ENCODE measurements at places on chromosomes 5 and 9.

DNA sequence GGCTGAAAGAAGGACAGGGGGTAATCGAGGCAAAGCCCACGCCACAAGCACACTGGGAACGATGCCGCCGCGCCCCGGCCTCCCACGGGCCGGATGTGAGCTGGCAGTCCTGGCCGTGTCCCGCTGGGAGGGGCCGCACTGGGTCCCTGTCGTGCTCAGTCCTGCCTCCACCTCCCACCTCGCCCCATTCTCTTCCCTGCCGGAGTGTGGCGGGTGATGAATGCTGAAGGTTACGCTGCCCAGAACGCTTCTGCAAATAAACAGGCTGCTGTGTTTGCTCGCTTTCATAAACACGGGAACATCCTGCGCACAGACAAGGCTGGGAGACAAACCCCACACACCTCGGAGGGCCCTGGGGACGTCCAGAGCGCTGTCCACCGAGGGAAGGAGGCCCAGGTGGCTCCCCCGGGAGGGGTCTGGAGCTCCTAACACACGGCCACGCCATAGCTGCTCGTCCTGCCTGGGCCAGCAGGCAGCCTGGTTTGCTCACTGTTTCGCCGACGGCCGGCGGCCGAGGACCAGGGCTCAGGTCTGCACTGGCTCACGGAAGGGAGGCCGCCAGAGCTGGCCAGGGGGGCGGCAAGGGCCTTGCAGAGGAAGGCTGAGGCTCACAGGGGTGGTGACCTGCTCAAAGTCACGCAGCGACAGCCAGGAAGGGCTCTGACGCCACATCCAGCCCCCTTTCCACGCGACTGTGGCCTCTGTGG lies 2.3 kb downstream of the DNLZ start:
- peak; percentile 39 for DNase-seq

DNA sequence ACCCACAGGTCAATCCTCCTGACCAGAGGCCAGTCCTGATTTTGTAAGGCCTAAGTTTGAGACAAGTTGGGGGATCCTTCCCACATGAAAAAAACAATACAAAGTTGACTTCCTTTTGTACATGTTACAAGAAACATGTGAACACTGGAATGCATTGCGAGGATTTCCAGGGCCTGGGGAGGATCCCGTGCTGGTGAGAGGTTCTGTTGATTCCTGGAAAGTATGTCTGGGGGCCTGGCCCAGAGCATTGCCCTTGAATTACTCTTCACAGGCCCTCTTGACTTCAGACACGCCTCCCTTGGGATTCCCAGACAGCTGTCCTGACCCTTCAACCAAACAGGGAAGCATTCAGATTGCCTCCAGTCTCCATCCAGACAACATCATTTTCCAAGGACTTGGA lies 234.2 kb upstream of the IRX2 start:
- no peak for DNase-seq

DNA sequence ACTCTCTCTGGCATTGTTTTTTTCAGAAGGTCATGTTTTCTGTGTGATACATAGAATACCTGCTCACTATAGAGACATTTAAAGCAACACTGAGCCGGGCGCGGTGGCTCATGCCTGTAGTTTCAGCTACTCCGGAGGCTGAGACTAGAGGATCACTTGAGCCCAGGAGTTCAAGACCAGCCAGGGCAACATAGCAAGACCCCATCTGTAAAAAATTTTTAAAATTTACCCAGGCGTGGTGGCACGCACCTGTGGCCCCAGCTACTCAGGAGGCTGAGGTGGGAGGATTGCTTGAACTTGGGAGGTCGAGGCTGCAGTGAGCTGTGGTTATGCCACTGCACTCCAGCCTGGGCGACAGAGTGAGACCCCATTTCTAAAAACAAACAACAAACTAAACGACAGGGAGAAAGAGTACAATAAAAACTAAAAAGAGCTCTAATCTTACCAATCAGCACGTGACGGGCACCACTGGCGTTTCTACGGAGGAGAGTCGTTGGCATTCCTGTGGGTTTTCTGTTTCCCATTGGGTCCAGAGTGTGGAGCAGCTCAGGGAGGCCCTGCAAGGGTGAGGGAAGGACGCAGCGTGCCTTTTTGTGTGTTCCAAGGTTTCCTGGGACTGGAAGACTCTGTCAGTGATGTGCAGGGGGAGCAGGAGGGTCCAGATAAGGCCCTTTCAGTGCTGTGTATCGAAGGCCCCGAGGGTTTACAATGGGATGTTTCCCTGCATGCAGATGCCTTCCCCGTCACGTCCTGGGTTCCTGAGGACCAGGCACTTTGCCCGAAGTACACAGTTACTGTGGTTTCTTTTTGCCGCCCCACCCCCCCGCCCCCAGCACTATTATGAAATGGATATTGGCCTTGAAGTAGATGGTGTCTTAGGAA lies 7.2 kb upstream of the RNU6ATAC start:
- DNase-seq: peak; percentile 33

DNA sequence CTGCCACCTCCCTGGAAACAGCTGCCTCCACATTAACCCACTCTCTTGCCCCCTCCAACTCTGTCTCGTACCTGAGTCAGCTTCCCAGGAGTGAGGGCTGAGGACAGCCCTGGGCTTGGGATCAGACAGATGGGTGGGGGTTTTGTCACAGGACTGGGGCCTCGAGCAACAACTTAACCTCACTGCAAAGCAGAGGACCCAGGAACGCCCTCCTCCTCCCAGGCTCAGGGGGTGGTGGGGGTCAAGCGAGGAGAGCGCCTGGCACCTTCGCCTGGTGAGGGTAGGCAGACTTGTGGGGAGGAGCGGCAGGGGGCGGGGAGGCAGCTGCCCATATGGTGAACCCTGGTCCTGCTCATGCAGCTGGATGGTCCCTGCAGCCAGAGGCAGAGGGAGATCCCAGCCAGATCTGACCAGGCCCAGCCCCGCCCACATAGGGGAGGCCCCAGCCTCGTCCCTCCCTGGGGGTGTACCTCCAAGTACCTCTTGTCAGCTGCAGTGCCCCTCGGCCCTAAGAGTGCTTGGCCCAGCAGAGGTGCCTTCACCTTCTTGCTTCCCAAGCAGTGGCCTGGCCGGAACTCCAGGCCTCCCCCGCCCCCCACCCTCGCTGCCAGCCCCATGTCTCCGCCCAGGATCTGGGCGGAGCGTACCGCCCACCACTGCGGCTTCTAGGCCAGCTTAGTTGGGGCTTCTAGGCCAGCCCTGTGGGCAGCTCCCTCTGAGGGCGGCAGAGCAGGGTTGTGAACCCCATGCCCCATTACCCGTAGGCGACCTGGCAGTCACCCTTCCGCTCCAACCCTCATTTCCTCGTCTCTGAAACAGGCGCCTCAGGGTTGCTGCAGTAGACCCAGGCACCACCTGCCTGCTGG lies at the start of gene SARDH:
SARDH (minus strand) TSS at position 579 of the 866 bp plus-strand sequence. CDS start 4,179 bp downstream, outside the sequence.
- DNase-seq: peak; percentile 38

DNA sequence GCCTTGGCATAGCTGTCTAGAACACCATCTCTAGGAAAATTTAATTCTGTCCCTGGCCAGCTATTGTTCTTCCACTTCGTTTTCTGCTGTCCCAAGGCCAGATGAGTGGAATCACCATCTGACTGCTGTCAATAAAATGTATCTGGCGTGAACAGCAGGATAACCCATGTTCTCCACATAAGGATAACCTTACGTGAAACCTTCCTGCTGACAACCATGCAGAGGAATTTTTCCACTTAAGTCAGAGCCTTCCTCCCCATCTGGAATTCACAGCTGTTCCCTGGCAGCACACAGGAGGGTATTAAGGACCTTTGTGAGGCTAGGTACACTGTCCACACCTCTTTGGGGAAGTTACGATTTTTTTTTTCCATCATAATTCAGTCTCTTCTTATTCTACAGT lies 28.6 kb downstream of the RNF44 start:
- no peak for DNase-seq

DNA sequence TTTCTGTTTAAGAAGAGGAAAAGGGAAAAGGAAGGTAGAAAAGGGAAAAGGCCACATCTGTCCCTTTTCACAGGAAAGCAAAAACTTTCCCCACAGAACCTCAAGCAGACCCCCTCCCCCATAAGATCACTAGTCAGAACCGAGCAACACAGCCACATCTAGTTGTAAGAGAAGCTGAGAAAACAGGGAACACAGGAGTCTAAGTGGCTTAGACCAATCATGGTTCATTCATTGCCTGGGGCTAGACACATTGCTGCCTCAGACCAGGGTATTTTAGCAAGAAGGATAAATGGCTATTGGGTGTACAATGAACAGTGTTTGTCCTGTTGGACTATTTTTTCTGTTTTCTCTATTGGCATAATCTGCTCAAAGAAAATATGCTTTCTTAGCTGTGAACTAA lies 98.0 kb downstream of the ARL15 start:
- no peak for DNase-seq

DNA sequence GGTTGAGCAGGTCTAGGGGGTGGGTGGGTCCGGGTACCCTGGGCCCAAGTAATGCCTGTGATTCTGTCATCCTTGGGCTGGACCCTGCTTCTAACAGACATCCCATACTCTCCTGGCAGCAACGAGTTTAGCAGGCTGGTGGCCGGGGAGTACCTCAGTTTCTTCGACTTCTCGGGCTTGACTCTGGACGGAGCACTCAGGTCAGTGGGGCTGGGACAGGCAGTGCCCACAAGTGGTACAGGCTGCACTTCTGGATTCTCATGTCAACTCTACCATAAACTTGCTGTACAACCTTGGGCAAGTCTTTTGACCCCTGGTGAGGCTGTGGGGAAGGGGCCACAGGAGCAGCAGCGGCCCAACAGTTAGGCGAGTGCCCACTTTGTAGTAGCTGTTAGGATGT lies 21.8 kb downstream of the PSD2 start:
- DNase-seq: no peak

- no peak for DNase-seq
Observed at GRCh38 chr5:149337736-149338135, 7.6 kb upstream of the GRPEL2 start.

- DNase-seq: no peak
Observed at GRCh38 chr9:100477241-100477640, 4.3 kb downstream of the TMEFF1 start.

DNA sequence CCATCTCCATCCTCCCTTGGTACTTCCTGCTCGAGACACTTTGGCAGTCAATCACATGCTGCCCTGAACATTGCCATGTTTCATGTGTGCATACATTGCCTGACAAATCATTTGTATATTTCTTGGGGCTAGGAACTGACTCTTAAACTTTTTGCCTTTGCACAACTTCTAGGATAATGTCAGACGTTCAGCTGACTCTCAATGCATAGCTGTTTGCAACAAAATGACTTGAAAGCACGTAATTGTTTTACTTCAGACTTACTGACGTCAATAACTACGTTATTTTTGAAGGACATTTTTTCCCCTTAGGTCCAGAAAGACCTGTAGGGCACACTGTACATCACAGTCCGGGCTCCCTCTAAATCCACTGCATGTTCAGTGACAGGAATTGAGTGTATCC lies 37.4 kb upstream of the DAB2 start:
- DNase-seq: no peak

DNA sequence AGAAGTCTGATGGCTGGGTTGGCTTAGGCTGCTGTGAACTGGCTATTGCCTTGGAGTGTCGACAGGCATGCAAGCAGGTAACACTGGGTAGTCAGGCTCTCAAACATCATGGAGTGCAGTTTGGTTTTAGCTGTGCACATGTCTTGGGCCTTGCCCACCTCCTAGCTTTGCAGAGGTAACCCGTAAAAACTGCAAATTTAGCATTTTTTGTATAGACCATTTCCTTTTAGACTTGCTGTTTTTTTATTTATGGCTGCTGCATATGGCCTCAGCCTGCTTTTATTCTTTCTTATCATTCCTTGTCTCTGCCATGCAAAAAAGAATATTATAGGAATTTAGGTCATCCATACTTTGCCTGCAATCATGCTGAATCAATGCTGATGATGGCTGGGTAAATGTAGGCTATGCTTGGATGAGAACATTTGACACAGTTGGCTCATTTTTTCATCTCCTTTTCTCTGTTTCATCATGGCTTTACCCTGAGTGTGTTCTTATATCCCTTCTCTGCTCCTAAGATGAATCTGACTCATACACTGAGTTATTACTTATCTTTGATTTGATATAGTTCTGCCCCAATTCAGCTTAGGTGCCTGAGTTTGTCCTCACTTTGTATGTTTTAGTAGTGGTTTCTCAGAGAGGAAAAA lies 27.2 kb downstream of the RECK start:
- DNase-seq: peak; percentile 87

- DNase-seq: peak; percentile 5
Observed at GRCh38 chr9:117028103-117028858, 341.2 kb downstream of the TRIM32 start.

DNA sequence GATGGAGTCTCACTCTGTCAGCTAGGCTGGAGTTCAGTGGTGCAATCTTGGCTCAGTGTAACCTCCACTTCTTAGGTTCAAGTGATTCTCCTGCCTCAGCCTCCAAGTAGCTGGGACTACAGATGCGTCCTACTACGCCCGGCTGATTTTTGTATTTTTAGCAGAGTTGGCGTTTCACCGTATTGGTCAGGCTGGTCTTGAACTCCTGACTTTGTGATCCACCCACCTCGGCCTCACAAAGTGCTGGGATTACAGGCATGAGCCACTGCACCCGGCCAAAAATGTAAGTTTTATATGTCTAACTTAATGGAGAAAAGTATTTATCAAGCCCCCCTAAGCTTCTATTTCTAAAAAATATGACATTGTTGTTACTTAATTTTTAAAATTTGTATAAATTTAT lies 98.2 kb upstream of the RIOK2 start:
- DNase-seq: no peak

GRCh38 chr9:4838189-4838546 lies 45.4 kb downstream of the RCL1 start:
- DNase-seq: no peak

DNA sequence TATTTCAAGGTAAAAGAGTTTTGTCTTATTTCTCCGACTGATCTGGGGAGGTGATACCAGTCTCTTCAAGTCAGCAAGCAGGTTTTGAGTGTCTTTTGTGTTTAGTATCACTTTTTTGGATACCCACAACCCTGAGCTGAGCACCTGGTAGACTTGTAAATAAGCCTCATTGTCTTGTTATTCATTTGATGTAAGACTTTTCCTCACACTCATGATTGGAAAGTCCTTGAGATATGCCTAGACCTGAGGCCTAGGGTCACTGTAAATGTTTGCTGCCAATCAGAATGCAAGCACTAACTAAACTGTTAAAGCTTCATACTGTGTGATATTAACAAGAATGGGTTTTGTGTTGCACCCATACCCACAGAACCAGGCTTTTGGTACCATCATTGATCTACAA lies 100.7 kb upstream of the CKMT2 start:
- DNase-seq: no peak

GRCh38 chr5:154714266-154714986 lies 40.8 kb upstream of the LARP1 start:
- peak; percentile 79 for DNase-seq

- DNase-seq: no peak
Observed at GRCh38 chr5:156043351-156043750, 283.6 kb upstream of the SGCD start.

DNA sequence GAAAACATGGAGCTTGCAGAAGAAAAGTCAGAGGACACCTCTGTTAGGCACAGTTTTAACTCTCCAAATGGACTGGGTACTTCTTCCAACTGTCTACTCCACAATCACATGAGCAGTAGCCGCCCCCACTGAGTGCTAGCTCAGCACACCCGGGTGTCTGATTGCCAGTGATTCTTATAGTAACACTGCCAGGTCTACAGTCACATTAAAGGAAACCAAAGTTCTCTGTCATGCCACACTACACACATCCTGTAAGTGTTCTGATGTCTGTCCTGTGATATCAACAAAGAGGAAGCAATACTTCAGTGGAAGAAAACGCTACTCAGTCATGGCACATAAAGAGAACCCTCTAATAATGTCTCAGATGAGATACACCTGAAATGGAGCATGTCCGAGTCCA lies at the start of gene HAVCR2:
HAVCR2 (minus strand) TSS at position 69 of the 400 bp plus-strand sequence; CDS start at position 8, 61 bp downstream.
- no peak for DNase-seq
